ENCODE measurements at places on chromosomes 2 and 18.

GRCh38 chr2:20558391-20559150 is 92.3 kb downstream of the HS1BP3 start:
- no peak for DNase-seq

- DNase-seq: no peak
Observed at GRCh38 chr2:36147670-36148390, 207.7 kb upstream of the CRIM1 start.

GRCh38 chr2:235170016-235170415 is 218.2 kb downstream of the SH3BP4 start:
- DNase-seq: no peak

GRCh38 chr2:119005555-119005954 is 63.6 kb downstream of the MARCO start:
- DNase-seq: no peak

DNA sequence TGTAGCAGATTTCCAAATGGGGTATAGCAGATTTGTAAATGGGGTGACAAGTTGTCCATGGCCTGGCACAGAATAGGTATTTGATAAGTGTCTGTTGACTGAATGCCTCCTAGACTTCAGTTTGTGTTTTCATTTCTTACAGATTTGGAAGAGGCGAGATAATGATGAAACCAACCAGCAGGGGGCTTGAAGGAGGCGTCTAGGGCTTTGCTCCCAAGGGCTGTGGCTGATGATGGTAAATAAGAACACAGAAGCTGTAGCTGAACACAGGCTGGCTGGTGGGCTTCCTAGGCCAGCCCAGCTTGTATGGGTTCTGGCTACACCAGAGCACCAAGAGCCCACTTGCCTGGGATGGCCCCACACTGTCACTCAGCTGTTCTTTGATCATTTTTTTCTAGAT is 19.4 kb downstream of the SFTPB start:
- DNase-seq: no peak

GRCh38 chr2:165757906-165758675 is 36.0 kb downstream of the GALNT3 start:
- peak; percentile 69 for DNase-seq

DNA sequence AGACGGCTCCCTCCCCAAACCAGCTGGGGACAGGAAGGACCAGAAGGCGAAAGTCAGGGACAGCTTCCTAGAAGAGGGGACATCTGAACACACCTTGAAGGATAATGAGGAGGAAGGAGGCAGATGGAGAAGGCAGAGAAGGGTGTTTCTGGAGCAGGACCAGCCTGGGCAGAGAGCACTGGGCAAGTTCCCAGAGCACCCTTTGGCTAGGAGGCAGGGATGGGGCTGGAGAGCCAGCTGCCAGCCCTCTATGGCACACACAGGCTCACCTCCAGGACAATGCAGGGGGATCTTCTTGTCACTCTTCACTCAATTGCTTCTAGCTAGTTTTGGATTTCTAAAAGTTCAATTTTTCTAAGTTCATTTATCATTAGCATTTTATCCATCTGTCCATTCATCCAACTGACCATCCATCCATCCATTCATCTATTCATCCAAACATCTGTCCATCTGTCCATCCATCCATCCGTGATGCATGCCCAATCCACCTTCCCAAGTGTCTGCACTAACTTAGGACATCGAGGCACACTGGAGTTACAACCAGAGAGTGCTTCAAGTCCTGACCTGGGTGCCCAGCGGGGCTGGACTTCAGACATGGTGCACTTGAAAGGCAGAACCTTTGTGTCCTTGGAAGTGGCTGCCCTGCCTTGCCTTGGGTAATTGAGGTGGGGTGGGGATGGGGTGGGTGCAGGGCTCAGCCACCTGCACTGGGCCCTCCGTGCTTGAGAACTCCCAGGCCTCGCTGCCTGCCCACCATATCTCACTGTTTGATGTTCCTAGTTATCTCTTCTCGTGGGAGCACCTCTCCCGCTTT is 42.5 kb downstream of the INHBB start:
- DNase-seq: no peak

- no peak for DNase-seq
Observed at GRCh38 chr2:35125871-35126270, 1229.7 kb upstream of the CRIM1 start.

- no peak for DNase-seq
Observed at GRCh38 chr18:63514888-63515678, 27.1 kb upstream of the SERPINB12 start.

DNA sequence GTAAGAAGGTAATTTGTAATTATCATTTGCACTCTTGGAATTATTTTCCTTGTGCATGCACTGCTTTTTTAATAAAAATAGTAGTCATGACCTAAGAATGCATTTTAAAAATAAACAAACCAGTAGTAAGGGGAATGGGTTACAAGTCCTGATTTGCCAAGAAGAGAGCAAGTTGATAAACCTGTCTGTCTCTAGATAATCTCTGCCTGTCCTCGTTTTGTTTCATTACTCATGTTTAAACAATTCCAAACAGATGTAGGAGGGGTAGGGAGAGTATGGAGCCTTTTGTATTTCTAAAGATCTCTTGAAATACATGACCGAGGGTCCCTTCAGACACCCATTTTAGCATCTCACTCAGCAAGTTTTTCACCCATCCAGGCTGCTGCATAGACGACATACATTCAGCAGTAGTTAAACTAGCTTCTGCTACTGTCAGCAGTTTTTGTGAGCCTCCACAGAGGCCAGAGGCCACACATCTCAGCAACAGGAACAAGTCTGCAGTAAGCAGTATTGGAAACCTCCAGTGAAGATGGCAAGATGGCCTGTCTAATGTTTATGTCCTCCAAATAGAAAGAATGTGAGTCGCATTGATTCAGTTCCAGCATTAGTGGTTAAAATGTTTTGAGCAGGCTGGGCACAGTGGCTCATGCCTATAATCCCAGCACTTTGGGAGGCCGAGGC is 2.3 kb upstream of the EXOC6B start:
- no peak for DNase-seq

DNA sequence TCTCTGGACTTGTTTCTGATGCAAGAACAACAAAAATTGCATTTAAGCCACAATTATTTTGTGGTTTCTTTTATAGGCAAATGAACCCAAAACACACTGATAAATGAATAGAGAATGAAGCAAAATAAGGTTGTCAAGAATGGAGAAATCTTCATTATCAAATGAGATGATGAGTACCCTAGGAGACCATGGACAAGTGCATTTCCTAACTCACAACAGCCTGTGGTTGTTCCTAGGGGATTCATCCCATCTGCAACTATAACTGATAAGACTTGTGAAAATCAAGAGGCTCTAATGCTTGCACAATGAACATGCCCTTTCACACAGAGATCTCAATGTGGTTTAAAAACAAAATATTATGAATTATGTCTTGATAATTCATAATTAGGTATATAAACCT is 159.9 kb downstream of the PDE1A start:
- DNase-seq: no peak

- DNase-seq: no peak
Observed at GRCh38 chr2:207869784-207870778, 100.4 kb upstream of the FZD5 start.

DNA sequence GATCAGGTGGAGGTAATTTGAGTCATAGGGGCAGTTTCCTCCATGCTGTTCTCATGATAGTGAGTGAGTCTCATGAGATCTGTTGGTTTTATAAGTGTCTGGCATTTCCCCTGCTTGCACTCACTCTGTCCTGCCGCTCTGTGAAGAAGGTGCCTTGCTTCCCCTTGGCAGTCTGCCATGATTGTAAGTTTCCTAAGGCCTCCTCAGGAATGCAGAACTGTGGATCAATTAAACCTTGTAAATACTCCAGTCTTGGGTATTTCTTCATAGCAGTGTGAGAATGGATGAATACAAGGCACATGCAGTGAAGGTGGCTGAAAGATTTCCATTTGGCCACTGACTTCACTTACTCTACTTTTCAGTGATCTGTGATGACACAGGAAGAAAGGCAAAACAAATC is 133.7 kb downstream of the SH3BP4 start:
- no peak for DNase-seq

DNA sequence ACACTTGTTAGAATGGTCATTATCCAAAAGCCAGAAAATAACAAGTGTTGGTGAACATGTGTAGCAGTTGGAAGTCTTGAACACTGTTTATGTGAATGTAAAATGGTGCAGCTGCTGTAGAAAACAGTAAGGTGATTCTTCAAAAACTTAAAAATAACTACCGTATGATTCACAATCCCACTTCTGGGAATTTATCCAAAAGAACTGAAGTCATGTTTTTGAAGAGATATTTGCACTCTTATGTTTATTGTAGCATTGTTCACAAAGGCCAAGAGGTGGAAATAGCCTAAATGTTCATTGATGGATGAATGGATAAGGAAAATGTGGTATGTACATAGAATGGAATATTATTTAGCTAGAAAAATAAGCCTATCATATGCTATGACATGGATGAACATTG is 6.3 kb upstream of the SPP2 start:
- DNase-seq: no peak

DNA sequence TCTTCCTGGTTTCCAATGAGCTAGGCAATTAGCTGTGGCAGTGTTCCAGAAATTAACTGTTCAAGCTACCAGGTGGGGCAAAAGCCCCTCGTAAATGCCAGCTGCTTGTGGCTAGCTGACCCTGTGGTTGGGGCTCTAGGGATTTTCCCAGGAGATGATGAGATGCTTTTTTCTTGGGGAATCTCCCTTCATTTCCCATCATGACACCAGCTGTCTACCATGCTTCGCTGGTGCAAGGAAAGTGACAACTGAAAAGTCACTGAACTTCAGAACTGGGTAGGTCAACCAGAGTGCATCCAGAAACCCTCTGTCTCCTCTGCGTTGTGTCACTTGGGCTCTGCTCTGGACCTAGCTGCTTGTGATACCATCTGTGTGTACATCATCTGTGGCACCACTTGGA is 386.5 kb upstream of the DCC start:
- DNase-seq: no peak

- no peak for DNase-seq
Observed at GRCh38 chr2:156457523-156458517, 21.6 kb downstream of the GPD2 start.

DNA sequence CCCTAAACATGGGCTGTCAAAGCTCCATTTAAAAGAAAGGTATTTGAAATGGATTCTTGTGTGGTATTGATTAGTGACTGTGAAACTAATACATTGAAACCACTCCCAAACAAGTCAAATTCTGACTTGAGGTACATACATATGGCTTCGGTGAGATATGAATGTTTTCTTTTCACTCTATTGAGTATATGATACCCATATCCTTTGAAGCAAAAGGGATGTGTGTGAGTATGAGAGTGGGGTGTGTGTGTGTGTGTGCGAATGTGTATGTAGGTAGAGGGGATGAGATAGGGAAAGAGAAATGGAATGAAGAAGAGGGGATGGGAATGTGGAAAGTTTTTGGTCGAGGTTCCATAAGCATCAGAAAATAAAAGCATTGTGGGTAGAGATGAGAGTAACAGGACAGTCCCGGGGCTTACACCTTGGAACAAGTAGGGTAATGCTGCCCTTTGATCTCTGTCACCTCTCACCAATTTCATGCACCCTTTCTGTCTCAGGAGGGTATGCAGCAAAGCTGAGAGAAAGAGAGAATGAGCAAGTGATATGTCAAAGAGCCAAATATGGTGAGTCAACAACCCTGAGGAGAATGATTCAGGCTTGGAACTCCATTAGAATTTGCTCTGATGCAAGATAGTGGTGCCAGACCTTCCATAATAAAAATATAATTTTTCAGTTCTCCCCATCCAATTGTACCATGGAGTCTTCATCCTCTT is 64.0 kb upstream of the ZEB2 start:
- DNase-seq: no peak

DNA sequence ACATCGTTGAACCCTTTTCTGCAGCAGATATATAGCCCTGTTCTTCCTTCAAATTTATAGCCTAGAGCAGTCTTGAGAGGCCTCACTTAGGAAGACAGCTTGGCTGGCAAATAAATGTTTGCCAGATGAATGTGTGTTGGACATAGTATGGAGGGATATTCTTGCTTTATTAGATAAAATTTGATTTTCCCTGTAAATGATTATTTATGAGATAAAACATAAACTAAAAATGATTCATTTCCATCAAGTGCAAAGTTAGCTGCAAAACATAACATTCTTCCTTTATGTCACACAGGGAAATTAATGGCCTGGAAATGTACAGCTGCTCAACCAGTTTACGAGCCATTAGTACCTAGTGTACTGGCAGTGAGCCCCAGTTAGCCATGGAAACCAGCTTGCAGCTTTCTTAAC is 82.5 kb downstream of the LIMS1 start:
- DNase-seq: peak; percentile 49

GRCh38 chr2:74845217-74845751 is 11.4 kb downstream of the HK2 start:
- DNase-seq: peak; percentile 83

DNA sequence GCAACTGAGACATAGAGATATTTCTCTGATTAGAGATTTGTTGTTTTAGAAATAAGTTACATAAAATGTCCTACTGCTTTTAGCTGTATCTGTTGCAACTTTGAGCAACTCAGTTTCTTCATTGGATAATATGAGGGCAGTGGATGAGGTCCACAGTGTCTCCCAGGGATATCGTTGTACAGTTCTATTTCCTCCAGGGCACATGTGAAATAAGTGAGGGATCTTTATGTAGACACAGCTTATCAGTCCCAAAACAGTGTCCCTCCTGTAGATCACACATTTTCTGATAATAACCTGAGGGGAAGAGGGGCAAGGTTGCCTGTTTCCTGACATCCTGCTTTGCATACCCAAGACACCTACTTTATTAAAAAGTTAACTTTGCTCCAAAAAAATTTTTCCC is 1231.2 kb upstream of the ZEB2 start:
- DNase-seq: no peak

DNA sequence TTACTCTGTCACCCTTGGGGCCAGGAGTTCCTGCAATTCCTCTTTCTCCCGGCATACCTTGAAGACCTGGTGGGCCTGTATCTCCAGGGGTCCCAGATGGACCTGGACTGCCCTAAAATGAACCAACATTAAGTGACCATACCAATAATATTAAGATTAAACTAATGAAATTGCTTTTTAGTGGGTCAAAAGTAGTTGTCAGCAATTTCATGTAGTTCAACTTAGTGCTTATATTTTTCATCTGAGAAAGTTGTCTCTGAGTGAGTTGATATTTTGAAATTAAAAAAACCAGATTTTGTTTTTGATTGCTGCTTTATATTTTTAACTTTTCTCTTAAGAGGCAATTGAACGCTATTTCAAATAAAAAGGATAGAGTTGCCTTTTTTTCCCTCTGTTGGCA is 83.1 kb downstream of the COL3A1 start:
- DNase-seq: no peak

GRCh38 chr2:156116113-156116512 is 216.4 kb downstream of the NR4A2 start:
- no peak for DNase-seq

GRCh38 chr2:231050018-231050901 is 6.4 kb upstream of the PSMD1 start:
- DNase-seq: no peak
